ENCODE measurements at places on chromosomes 3 and 15.

- DNase-seq: no peak
Measured at GRCh38 chr15:83129791-83130190, 22.3 kb downstream of the TM6SF1 start.

DNA sequence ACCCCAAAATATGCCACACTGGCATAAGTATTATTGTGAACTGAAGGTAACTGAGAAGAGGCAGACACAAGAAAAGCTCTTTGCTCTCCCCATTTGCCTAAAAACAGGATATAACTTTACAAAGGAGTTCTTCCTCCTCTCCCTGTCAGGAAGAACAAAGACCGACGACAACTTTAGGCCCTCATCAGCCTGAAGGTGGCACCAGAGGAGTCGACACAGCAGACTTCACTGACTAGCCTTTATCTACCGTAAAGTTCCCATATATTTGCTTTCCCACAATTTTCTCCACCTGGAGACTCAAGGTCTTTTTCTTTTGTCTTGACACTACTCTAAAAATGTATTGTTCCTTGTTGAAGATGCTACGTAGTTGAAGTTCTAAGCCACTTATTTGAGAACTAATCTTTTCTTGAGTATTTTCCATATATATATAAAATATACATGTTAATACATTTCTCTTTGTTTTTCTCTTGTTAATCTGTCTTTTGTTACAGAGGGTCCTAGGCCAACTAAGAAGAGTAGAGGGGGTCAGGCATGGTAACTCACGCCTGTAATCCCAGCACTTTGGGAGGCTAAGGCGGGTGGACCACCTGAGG lies 16.2 kb upstream of the XIRP1 start:
- DNase-seq: no peak

DNA sequence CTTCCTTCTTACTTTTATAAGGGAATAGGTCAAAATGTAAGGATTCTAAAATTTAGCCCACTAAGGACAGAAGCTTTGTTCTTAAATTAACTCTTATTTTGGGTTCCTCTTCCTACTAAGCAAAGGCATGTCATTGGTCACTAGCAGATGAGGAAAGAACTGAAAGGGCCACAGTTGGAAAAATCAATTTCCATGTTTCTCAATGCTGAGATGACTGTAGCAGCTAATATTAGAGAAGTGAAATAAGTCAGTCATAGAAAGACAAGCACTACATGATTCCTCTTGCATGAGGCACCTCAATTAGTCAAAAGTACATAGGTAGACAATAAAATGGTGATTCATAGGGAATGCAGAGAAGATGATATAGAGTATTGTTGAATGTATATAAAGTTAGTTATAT lies 353.7 kb downstream of the RSL24D1 start:
- DNase-seq: no peak

GRCh38 chr3:53787016-53787415 lies 59.2 kb downstream of the CHDH start:
- DNase-seq: no peak

GRCh38 chr15:35393398-35393797 lies 152.6 kb downstream of the DPH6 start:
- no peak for DNase-seq

- DNase-seq: no peak
Measured at GRCh38 chr3:45545476-45545875, 49.1 kb upstream of the LIMD1 start.

DNA sequence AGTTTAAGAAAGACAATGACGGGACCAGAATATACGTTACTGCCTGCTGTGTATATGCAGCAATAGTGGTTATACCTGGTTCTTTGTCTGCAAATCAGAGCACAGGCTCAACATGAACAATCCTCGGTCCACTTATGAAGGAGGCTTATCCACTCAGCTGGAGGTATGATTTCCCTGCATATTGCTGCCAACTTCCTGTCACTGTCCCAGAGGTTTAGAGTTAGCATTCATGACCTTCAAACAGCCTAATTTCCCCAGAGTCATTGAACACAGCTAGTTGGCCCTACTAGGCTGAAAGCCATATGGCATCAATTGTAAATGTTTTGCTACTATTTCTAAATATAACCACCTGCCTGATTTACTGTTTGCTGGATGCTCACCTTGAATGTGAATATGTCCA lies 224.9 kb upstream of the ZNF717 start:
- no peak for DNase-seq

GRCh38 chr3:38542401-38543298 lies 46.5 kb downstream of the EXOG start:
- DNase-seq: no peak

GRCh38 chr3:188834349-188834748 lies 337.4 kb upstream of the TPRG1 start:
- DNase-seq: no peak

DNA sequence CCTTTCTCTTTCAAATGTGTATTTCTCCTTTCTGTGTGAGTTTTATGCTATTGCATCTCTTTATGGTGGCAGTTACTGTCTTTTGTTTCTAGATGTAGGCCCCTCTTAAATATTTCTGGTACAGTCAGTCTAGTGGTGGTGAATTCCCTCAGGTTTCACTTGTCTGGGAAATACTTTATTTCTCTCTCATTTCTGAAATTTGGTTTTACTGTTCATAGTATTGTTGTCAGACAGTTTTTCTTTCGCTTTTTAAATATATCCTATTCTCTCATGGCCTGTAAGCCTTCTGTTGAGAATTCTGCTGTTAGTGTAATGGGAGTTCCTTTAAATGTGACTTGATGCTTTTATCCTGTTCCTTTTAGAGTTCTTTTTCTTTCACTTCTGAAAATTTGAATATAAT lies 874.0 kb downstream of the PLOD2 start:
- DNase-seq: no peak

DNA sequence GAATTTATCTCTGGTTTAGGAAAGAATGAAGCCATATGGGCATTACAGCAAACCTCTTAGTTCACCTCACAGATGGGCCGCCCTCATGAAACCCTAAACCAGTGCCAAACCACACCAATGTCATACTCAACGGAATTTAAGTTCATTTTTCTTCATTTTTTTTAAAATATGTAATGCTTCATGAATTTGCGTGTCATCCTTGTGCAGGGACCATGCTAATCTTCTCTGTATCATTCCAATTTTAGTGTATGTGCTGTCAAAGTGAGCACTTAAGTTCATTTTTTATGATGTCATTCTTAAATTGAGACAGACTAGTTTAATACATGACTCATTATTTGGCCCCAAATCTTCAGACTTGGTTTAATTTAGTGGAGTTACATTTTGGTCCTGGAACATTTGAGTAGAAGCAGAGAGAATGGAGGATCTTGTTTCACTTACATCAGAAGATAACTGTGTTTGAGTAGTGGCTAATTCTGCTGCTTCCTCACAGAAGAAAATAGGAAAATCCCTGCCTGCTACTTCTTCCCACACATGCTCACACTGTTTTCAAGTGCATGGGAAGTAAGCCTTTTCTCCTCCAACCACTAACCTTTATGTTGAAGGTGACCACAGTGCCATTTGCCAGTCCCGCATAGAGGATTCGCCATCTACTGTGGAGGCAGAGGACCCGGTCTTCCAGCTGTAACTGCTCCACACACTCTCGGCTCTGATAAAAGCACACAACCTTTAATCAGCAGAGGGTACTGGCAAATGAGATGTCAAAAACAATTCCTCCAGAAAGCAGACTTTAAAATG lies 63.3 kb downstream of the ZNF106 start:
- DNase-seq: no peak

GRCh38 chr15:64909546-64909945 lies 2.2 kb upstream of the ANKDD1A start:
- no peak for DNase-seq

GRCh38 chr3:152254041-152254440 lies 14.7 kb upstream of the MBNL1 start:
- DNase-seq: no peak

- DNase-seq: no peak
Measured at GRCh38 chr3:74415731-74416130, 198.7 kb downstream of the CNTN3 start.

Measured in activated T-cell treated with anti-CD3 and anti-CD28 coated beads, Interleukin-2, amount 50 U/mL, for 72 hours (primary cell).